Activated CD8-positive, alpha-beta memory T cell treated with anti-CD3 and anti-CD28 coated beads, Interleukin-2, amount 10 ng/mL, durations not matched to agents 7 days and 5 days (primary cell): ENCODE measurements at places on chromosomes 7 and 10.

- H3K4me1 ChIP-seq = peaks cover 6% of the 10 kb centered on the region
- peaks cover 2% of the 10 kb centered on the region for H3K27me3 ChIP-seq
- H3K36me3 ChIP-seq = no peaks in the 10 kb centered on the region
- no peak for DNase-seq
Measured at GRCh38 chr10:109961174-109962001, 38.1 kb upstream of the XPNPEP1 start.

- H3K27me3 ChIP-seq = peaks cover 56% of the 10 kb centered on the region
- H3K27ac ChIP-seq = no peak overlapping the region
- peaks cover 6% of the 10 kb centered on the region for H3K4me1 ChIP-seq
- no peak for DNase-seq
Measured at GRCh38 chr10:34814223-34814912, 728 bp downstream of the PARD3 start.

DNA sequence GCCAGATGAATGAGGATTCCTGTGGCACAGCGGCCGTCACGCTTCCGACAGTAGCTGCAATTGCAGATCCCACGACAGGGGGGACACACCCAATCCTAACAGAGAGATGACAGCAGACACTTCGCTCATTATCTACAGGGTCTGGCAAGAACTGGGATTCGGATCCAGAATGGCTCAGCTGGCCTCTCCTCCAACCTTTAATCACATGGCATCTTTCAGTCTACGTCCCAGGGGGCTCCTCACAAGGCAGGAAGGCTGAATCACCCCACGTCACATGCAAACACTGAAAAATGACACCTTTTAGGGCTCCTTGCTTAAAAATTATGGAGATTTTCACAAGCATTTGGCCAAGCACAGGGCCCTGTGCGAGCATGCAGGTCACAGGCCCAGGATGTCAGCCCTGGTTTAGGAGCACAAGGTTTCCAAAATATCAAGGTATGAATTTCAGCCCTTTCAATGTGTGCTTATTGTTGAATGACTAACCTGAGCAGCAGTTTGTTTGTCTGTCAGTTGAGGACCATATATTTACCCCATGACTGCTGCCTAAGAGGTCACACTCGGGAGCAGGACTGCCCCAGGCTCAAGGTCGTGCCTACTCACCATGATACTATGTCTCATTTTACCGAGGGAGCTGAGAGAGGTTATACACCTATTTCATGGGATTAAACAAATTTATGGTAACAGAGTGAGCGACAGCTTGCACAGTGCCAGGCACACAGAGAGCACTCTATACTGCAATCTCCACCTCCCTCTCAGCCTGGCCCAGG lies 42.5 kb downstream of the CDCA7L start:
- H3K4me1 ChIP-seq = peaks cover 13% of the 10 kb centered on the region
- no peaks in the 10 kb centered on the region for H3K27me3 ChIP-seq
- peaks cover 72% of the 10 kb centered on the region for H3K36me3 ChIP-seq
- H3K27ac ChIP-seq = no peak overlapping the region
- H3K4me3 ChIP-seq = no peak overlapping the region
- DNase-seq = no peak

DNA sequence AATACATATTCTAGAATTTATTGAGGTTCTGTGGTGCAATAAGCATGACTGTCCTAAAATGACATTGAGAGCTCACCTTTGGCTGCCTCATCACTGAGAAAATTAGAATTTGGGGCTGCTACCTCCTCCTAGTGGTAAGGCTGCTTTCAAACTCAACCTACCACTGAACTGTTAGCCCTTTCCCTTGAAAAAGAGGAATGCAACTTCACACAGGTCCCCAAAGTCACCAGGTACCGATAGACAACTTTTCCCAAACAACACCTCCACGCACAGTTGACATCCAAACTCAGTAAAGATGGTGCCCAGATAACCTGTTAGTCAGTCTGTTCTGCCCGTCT lies 75.9 kb upstream of the SCIN start:
- no peak for DNase-seq
- H3K27me3 ChIP-seq = peaks cover 5% of the 10 kb centered on the region
- H3K4me1 ChIP-seq = no peaks in the 10 kb centered on the region
- no peak overlapping the region for H3K4me3 ChIP-seq

DNA sequence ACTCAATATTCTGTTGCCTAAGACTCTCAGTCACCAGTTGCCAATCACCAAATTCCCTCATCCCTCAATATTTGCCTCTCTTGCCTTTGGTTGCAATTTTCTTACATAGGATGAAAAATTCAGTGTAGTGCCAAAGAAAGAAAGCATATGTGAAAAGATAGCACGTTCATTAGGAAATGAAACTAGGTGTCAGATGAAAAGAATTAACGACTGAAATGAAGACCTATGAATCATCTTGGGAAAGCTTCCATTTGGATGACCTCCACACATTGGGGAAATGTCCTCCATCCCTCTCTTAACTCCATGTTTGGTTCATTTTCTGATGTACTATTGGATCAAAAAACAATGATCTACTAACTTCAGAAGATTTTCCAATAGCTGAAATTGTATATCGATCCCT lies 145.1 kb upstream of the MEOX2 start:
- H3K27me3 ChIP-seq = no peaks in the 10 kb centered on the region
- no peak overlapping the region for H3K4me3 ChIP-seq
- no peak overlapping the region for H3K27ac ChIP-seq

DNA sequence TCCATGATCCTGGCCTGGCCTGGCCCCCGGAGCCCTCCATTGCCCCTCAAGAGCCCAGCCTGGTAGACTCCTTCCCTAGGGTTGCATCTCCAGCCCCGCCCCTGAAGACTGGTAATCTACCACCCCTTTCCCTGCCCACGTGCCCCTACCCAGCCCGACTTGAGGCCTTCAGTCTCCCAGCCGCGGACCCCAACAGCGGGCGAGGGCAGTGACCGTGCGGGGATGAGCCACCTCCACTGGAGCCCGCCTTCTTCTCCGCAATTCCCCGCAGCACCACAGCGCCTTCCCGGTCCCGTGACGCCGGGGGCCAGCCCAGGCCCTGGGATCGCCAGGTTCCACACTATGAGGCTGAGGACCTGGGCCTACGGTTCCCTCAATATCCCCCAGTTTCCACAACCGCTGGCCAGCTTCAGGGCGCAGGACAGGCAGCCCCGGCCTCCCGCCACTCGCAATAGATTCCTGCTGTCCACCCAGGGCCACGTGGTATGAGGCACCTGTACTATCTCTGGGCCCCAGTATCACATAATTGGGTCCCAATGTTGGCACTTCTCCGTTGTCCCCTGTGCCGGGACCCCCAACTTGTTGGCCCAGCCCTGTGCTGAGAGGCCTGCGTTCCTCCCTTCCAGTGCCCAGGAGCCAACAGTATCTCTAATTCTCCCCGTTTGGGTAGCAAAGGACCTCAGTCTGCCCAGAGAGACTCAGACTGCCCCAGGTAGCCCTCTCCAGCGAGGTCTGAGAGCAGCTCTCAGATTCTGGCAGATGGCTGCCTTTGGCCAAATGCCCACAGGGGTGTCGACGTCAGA lies 1.1 kb upstream of the GPRIN2 start:
- DNase-seq = peak; percentile 42
- H3K4me3 ChIP-seq = no peak overlapping the region
- H3K27me3 ChIP-seq = no peaks in the 10 kb centered on the region
- no peak overlapping the region for H3K27ac ChIP-seq
- H3K4me1 ChIP-seq = peaks cover 2% of the 10 kb centered on the region

DNA sequence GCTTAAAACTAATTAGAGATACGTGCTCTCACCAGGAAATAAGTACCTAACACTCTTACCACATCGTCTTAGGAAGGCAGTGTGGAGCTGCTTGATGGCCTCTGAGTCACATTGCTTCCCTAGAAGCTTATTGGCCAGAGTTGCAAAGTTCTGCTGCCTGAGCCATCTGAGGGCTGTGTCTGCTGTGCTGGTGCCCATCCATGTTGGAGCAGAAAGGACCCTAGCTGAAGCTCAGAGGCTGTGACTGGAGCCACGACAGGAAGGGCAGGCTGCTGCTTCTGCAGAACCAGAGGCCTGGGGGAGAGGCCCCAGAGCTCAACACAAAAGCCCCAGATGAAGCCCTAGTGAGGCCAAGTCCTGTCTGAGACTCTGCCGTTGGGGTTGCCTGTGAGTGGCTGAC lies 64.8 kb upstream of the IGFBP3 start:
- no peak for DNase-seq
- H3K4me3 ChIP-seq = no peak overlapping the region
- H3K27me3 ChIP-seq = no peaks in the 10 kb centered on the region

DNA sequence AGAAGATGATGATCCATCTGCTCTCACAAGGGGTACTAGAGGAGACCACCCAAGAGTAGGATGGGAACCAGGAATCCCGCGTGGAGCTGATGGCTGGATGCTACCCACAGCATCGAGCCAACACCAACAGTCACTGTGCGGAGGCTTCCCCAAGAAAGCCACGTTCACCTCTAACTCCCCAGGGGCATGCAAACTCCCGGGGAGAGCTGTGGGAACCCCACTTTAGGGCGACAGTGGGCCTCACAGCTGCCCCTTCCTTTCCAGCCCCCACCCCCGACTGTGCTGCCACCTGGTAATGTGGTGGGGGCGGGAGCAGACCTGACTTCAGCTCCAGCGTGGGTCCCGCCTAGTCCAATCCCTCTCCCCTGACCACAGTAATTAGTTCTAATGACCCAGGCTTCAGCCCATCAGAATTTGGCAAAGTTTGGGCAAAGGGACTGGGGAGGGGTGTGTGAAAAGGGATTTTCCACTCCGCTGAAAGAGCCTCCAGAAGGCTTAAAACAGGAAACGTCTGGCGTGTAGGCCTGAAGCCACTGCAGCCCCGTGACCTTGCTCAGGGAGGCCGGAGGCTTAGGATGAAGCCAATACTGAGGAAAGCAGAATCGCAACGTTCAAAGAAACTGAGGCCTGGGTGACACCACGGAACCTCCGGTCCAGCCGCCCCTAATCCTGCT lies 20.3 kb downstream of the ASB13 start:
- H3K27ac ChIP-seq = no peak overlapping the region
- H3K27me3 ChIP-seq = no peaks in the 10 kb centered on the region
- no peaks in the 10 kb centered on the region for H3K36me3 ChIP-seq
- H3K4me3 ChIP-seq = no peak overlapping the region
- DNase-seq = no peak
- no peaks in the 10 kb centered on the region for H3K4me1 ChIP-seq

- peak; percentile 68 for DNase-seq
- peaks cover 60% of the 10 kb centered on the region for H3K36me3 ChIP-seq
- peak overlapping the region; percentile 90 for H3K27ac ChIP-seq
- peaks cover 50% of the 10 kb centered on the region for H3K4me1 ChIP-seq
- H3K27me3 ChIP-seq = no peaks in the 10 kb centered on the region
Measured at GRCh38 chr10:102152545-102152890, 329 bp downstream of the NOLC1 start.

GRCh38 chr10:8060010-8060703 lies 5.7 kb downstream of the GATA3 start:
- peaks cover 78% of the 10 kb centered on the region for H3K4me1 ChIP-seq
- peaks cover 90% of the 10 kb centered on the region for H3K36me3 ChIP-seq
- DNase-seq = peak; percentile 91
- H3K27ac ChIP-seq = peak overlapping the region; percentile 96

DNA sequence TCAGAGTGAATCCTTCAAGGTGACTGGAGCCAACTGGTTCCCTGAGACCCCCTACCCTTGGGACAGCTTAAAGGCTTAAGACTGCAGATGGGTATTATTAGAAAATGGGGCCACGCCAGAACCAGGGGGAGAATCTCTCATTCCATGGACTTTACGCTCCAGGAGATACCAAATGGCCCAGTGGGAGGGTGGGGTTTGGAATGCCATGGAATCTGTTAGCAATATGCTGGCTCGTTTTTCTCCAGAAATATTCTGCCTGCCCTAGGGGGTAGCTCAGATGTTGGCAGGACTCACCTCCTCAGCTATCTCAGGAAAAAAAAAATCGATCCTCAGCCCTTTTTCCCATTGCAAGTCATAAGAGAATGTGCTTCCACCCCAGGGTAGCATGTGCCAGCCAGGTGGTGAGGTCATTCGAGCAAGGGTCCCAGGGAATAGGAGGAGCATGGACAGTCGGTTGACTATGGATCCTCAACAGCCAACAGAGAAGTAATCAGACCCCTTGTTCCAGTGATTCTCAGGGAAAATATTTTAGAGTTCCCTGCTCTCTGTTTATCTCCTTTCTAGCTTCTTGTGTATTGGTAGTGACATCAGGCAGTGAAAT lies 22.9 kb downstream of the SVIL start:
- no peaks in the 10 kb centered on the region for H3K27me3 ChIP-seq
- H3K27ac ChIP-seq = no peak overlapping the region
- no peaks in the 10 kb centered on the region for H3K4me1 ChIP-seq
- H3K4me3 ChIP-seq = no peak overlapping the region
- DNase-seq = no peak

- H3K36me3 ChIP-seq = no peaks in the 10 kb centered on the region
- H3K27ac ChIP-seq = no peak overlapping the region
- no peaks in the 10 kb centered on the region for H3K27me3 ChIP-seq
- H3K4me1 ChIP-seq = no peaks in the 10 kb centered on the region
- H3K4me3 ChIP-seq = no peak overlapping the region
Measured at GRCh38 chr10:64630534-64630933, 1109.3 kb downstream of the REEP3 start.

DNA sequence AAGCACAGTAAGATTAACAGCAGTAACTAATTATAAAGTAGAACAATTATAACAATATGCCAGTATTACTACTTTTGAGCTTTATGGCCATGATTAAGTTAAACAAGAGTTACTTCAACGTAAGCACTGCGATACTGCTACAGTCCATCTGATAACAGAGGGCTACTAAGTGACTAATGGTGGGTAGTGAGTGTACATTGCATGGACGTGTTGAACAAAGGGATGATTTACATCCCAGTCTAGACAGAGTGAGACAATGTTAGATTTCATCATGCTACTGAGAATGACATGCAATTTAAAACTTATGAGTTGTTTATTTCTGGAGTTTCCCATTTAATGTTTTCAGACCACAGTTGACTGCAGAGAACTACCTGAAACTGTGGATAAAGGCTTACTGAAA lies 45.6 kb downstream of the TPST1 start:
- no peak for DNase-seq
- no peak overlapping the region for H3K27ac ChIP-seq
- H3K36me3 ChIP-seq = no peaks in the 10 kb centered on the region

GRCh38 chr7:66110856-66111255 lies 3.8 kb upstream of the CRCP start:
- no peaks in the 10 kb centered on the region for H3K27me3 ChIP-seq
- H3K4me3 ChIP-seq = no peak overlapping the region
- no peaks in the 10 kb centered on the region for H3K36me3 ChIP-seq
- no peak for DNase-seq
- peaks cover 6% of the 10 kb centered on the region for H3K4me1 ChIP-seq
- no peak overlapping the region for H3K27ac ChIP-seq
